CD4-positive, alpha-beta T cell treated with Interleukin-15 for 1 hour (primary cell): ENCODE measurements at places on chromosomes 1 and 21.

GRCh38 chr1:181100015-181100905, 11.8 kb downstream of the IER5 start:
- DNase-seq, result no peak

DNA sequence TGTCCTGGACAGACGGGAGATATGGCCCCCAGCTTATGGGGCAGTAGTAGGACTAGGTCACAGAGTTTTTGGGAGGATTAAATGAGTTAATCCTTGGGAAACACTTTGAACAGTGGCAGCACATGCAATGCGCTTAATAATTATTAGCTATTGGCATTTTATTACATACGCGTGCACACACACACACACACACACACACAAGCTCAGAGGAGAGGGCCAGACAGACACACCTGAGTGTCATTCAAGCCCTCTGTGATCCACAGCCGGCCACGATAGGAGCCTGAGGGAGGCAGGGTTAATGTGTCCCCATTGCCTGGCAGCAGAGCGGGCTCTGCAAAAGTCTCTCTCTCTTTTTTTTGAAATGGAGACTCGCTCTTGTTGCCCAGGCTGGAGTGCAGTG, 37.9 kb downstream of the EPHA2 start:
- no peak for DNase-seq

GRCh38 chr1:111463029-111463683, 10.6 kb upstream of the C1orf162 start:
- no peak for DNase-seq

GRCh38 chr1:29639156-29639736, 402.9 kb downstream of the PTPRU start:
- DNase-seq, result no peak

- no peak for DNase-seq
Observed at GRCh38 chr1:160061369-160062229, 8.4 kb downstream of the KCNJ10 start.

- DNase-seq, result no peak
Observed at GRCh38 chr1:210652329-210652954, 323.7 kb downstream of the HHAT start.

- no peak for DNase-seq
Observed at GRCh38 chr1:180644526-180645192, 12.8 kb downstream of the XPR1 start.

- DNase-seq, result no peak
Observed at GRCh38 chr21:25569084-25569483, 38.2 kb downstream of the MRPL39 start.

DNA sequence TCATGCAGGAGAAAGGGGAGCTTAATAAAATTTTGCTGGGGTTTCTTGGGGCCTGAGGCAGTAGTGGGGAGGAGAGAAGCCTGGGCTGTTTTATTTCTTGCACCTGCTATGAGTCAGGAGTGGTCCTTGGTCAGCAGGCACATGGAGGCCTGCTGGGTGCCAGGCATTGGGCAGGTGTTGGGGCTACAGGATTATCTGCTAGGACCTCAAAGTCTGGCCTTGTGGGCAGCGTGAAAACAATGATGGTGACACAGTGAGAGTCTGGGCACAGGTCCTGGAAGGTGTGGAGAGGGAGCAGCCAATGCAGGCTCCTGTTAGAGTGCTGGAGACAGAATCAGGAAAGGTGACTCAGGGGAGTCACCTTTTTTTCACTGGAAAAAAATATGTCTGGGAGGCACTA, 17.2 kb downstream of the ROR1 start:
- DNase-seq, result no peak

DNA sequence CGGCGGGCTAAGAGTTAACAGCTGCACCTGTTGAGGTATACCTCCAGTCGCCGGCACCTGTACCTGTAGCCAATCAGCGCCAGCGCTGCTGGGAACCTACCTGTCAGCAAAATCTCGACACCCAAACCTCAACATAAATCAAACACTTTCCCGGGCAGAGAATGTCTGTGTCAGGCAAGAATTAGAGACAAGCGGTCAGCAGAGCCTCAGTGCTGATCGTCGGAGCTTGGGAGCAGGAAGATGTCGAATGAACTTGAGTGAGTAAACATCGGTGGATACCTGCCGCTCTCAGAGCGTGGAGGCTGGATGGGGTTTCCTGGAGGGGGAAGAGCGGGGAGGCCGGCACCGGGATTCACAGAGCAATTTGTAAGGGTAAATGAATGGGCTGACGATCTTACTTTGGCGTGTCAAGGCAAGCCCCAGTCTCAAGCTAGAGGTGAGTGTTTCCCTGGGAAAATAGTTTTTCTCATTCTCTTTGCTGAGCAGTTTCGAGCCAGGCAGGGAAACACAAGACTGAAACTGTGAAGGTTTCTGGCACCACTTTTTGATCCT, at the start of gene GRHL3:
TSS of gene GRHL3 (plus strand) at position 46 of the 552 bp plus-strand sequence. CDS start at position 241, 195 bp downstream.
- DNase-seq, result peak; percentile 23

GRCh38 chr1:87916965-87917364, 588.3 kb downstream of the LMO4 start:
- DNase-seq, result no peak

DNA sequence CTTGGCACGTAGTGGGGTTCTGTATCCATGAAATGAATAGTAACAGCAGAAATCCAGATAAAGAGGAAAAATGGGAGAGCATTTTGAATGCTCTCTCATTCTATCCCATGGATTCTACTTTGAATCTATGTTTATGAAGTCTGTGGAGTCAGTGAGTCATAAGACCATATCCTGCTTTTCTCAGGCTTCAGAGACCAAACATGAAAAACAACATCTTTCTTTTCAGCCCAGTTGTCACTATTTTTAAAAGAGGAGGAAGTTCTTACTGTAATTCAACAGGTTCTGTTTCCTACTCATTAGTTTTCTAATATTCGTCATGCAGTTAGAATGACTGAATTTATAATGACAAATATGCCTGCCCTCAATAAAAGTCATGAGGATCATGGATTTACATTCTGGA, 39.4 kb upstream of the CD55 start:
- DNase-seq, result no peak

GRCh38 chr1:19310061-19310460, 1.9 kb downstream of the AKR7A2 start:
- no peak for DNase-seq

DNA sequence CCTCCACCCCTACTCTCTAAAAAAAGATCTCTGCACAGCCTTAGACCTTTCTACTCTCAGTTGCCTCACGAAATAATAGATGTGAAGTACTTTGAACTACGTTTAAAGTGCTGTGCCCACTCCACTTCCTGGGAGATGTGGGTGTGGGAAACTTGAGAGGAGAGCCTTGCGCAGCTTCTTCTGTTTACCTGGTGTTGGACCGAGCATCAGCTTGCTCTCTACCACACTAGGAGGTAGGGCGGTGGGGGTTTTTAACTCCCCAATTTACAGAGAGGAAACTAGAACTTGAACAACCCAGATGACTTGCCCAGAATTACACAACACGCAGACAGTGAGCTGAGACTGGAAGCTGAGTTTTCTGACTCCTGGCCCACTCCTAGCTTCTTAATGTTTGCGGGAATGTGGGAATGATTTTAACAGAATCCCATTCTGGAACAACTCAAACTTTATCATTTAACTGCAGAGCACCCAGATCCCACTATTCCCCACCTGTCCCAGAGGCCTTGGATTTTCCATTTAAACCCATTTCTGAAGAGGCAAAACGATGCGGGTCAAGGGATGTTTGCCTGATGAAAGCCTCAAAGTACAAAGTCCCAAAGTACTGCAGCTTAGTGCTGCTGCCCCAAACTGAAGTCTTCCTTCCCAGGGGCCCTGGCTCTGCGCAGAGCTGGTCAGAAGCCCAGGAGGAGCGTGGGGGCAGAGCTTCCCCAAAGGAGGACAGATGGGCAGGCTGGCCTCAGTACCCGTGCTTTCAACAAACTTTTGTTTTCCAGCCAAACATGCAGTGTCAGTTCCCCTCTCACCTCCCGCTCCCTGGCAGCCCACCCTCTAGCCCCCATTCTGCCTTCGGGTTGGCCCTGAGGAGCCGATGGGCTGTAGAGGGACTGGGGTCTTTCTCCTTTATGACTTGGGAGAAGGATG, 19.0 kb downstream of the BTG2 start:
- peak; percentile 72 for DNase-seq

GRCh38 chr1:206503591-206504362, 3.6 kb upstream of the RASSF5 start:
- peak; percentile 66 for DNase-seq

DNA sequence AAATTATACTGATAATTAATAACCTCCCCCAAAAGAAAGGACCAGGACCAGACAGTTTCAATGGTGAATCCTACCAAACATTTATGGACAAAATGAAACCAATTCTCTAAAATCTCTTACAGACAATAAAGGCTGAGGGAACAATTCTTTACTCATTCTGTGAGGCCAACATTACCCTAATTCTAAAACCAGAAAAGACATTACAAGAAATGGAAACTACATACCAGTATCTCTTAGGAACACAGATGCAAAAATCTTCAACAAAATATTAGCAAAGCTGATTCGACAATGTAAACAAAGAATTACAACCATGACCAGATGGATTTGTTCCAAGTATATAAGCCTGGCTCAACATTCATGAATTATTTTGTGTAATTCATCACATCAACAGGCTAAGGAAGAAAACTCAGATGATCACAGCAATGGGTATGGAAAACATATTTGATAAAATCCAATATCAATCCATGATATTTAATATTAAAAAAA, 8.6 kb downstream of the TMED5 start:
- DNase-seq, result no peak

GRCh38 chr1:175646439-175647209, 96.8 kb downstream of the TNR start:
- no peak for DNase-seq

DNA sequence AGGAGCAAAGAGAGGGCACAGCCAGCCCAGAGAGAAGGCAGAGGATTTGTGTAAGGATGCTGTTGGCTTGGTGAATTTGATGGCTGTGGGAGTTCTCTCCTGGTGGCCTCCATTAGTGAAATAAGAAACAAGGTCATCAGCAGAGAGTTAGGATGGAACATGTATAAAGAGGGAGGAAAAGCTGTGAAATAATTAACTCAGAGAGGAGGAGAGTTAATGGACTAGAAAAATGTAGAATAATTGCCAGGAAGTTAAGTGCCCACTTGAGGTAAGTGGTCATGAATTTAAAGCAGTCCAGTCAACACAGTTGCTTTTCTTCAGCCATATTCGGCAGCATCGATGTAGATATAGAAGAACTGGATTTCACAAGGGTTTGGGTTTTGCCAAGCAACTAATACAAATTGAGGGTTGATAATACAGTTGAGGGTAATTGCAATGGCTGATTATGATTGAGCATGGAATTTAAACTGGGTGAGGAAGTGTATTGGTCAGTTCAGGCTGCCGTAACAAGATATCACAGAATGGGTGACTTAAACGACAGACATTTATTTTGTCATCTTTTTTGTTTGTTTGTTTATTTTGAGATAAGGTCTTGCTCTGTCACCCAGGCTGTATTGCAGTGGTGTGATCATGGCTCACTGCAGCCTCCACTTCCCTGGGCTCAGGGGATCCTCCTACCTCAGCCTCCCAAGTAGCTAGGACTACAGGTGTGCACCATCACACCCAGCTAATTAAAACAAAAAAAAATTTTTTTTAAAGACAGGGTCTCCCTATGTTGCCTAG, 31.7 kb upstream of the KLF17 start:
- DNase-seq, result no peak

GRCh38 chr1:185358957-185359356, 41.9 kb upstream of the IVNS1ABP start:
- no peak for DNase-seq

GRCh38 chr1:29579821-29580425, 343.6 kb downstream of the PTPRU start:
- DNase-seq, result no peak

- DNase-seq, result no peak
Observed at GRCh38 chr1:241213139-241213538, 143.9 kb downstream of the RGS7 start.

- DNase-seq, result no peak
Observed at GRCh38 chr1:172700556-172700955, 41.7 kb downstream of the FASLG start.

DNA sequence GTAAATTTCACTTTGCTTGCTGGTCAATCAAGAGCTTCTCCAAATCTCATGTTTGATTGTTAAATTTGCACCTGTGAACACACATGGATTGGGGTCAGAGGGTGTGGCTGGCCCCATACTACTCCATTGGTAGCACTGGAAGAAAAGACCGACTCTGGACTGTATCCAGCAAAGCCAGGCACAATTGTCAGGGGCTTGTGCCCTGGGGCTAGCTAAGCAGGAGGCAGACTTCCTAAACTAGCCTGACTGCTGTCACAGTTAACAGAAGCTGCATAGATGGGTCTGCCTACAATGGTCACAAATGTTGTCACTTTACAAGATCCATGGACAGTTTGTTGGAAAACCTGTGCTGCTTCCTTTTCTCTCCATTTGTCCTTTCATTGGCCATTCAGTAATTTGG, 421.0 kb downstream of the DSCAM start:
- DNase-seq, result no peak

- DNase-seq, result no peak
Observed at GRCh38 chr1:30386156-30386926, 337.0 kb downstream of the MATN1 start.

DNA sequence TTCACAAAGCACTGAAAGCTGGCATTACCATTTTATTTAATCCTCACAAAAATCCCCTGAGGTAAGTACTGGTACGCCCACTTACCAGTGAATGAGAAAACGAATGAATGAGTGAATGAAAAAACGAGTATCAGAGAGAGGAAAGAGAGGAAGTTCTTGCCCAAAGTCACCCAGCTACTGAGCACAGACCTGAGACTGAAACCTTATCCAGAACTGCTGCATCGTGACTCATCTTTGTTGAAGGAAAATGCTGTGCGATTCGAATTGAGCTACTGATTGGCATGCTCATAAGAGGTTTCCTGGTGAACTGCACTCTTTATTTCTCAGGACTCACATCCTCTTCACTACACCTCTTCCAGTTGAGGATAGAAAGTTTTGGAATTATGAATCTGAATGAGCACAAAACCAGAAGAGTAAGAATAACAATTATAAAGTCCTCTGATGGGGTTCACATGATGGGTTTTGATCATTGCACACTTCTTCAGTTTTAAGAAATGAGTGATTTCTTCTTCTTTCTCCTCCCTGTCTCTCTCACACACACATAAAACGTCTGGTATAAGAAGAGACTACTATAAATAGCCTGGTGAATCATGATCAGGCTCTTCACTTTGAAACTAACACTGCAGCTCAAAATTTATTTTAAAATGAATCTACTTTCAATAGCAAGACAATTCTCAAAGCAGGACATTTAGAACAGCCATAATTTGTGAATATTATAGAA, 32.1 kb downstream of the IL12RB2 start:
- no peak for DNase-seq

- DNase-seq, result peak; percentile 34
Observed at GRCh38 chr1:1407636-1408318, 684 bp upstream of the MRPL20 start.

- DNase-seq, result no peak
Observed at GRCh38 chr21:41451753-41452676, 26.0 kb downstream of the MX1 start.

- DNase-seq, result no peak
Observed at GRCh38 chr1:41714638-41715389, 203.9 kb downstream of the HIVEP3 start.
